Activated naive CD8-positive, alpha-beta T cell treated with anti-CD3 and anti-CD28 coated beads, Interleukin-2, amount 10 ng/mL, durations not matched to agents 7 days and 5 days (primary cell): ENCODE measurements at places on chromosomes 6 and 20. TPM values are rescaled to one million over a fixed set of nuclear protein-coding genes. Genes with fewer than 3 reads are reported as not detected.

DNA sequence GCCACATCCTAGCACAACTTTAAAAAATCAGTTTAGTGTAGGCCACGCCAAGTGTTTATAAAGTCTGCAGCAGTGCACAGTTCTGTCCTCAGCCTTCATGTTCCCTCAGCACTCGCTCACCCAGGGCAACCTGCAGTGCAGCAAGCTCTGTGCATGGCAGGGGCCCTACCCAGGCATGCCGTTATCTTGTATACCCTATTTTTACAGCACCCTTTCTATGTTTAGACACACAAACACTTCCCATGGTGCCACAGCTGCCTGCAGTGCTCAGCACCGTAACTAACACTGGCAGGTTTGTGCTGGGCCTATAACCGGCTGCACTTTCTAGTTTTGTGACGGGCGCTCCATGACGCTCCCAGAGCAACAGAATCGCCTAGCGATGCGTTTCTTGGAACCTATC, 43.8 kb downstream of the ZBTB46 start:
- no peak for DNase-seq

- no peak for DNase-seq
Measured at GRCh38 chr6:44245391-44245911, 1.4 kb upstream of the HSP90AB1 start.

DNA sequence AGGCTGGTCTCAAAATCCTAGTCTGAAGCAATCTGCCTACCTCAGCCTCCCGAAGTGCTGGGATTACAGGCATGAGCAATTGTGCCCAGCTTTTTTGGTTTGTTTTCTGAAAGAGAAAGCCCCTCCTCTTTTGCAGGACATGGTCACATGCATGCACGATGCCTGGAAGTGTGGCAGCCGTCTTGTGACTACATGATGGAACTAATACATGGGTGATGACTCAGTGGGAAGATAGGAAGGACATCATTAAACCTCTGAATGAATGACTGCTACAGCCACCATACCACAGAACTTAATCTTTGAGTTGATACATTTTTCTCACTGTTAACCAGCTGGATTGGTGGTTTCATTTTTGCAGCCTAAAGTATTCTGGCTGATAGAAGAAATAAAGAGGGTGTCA, 13.4 kb upstream of the CTNNBL1 start:
- DNase-seq, result no peak

DNA sequence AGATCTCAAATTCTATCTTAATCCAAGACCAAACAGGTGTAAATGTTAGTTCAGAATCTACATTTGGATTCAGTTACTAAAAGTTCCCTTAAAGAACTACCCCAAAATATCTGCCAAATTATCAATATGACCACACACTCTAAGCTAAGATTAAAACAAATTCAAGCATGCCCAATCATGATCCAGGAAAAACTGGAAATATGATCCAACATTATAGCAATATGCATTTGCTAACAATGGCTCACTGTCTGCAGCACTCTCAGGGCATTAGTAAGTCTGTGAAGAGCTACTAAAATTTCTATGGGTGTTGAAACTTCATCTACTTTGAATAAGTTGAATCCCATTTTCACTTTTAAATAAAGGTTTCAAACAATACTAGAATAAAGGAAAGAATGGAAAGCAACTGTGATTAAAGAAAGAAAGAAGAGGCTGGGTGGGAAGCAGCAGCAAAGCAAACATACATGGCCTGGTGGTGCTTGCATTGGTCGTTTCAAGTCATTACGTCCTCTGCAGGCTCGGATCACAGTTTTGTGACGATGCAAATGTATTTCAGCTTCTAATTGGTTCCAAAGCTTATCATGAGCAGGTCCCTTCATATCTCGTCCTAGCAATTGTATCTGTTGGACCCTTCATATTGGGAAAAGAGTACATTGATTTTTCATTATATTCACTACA, 29.2 kb downstream of the GOPC start:
- no peak for DNase-seq

GRCh38 chr6:148501178-148501590, 158.5 kb downstream of the SASH1 start:
- DNase-seq, result no peak

DNA sequence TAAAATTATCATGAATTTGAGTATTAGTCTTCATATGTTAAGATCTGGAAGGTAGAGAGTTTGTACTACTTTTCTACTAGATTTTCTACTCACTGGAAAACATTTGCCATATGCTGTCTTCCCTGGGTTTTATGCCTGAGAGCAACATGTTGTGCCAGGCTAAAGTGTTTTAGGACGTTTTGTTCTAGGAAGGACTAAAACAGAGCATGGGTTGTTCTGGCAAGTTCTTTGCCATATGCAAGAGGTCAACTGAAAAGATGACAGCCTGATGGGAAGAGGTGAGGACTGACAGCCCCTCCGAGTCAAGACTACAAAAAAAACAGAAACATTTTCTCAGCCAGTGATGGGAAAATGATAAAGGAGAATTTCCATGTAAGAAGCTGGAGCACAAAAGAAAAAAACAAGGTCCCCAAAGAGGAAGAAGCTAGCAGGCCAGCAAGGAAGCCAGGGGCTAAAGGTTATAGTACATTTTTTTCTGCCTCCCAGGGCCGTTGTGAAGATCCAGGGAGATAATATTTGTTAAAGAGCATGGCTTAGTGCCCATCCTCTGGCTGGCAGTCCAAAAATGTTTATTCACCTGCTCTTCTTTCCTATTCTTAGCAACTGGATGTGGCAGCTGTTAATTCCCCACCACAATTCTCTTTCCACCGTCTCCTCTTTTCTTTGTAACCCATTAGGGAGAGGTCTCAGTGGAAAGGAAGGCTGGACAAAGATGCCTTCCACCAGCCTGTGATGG, 7.8 kb downstream of the SCGN start:
- DNase-seq, result no peak

- DNase-seq, result no peak
Measured at GRCh38 chr6:88493717-88494116, 327.6 kb upstream of the CNR1 start.

GRCh38 chr20:10747019-10747418, 73.2 kb upstream of the JAG1 start:
- DNase-seq, result no peak

- no peak for DNase-seq
Measured at GRCh38 chr6:130034378-130035146, 16.2 kb downstream of the L3MBTL3 start.

DNA sequence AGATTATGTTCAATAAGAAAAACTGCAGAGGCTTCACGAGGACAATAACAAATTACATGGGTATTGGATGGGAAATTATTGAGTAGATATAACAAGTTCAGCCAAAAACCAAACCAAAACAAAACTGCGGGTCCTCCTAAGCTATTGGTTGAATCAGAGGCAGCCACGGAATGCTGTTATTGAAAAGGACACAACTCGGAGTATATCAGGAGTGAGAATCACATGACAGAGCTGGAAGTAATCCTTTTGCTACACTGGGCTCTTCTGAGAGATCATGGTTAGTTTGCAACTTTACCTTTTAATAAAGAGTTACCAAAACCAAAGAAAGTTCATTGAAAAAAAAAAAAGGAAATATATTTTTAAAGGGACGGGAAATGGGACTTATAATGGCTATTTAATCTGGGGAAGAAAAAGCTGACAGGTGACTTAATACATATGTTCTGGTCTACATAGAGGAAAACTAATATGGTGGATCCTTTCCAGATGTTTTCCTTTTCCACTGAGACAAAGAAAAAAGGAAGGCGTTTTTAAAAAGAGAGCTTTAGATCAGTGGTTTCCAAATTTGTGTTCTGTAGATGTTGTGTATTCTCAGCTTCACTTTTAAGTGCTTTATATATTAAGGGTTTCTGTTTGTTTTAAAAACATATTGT, 6.9 kb upstream of the CITED2 start:
- DNase-seq, result no peak

ZBTB46 gene
- 0.11 TPM for total RNA-seq

MUCL3 gene
- total RNA-seq, result not detected
